ENCODE measurements at places on chromosomes 12 and 14. TPM values are rescaled to one million over a fixed set of nuclear protein-coding genes. Genes with fewer than 3 reads are reported as not detected.
A peak's percentile ranks its signal among the peaks of the same experiment; 100 is the strongest.

DNA sequence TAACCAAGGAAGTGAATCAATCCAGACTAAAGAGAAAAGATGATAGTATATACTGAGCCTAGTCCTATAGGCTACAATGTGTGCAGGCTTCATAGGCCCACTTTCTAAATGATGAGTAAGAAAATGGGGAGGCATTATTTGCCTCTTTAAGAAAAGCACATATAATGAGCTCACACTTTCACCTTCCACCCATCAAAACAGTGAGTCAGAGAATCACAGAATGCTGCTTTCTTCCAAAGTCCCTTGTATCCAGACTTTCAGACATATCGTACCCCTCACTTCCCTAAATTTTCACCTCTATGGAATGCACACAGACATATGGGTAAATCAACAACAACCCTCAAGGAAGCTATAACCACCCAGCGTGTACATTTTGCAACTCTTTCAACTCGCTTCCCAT is 286.4 kb upstream of the PRKD1 start:
- no peak for DNase-seq

DNA sequence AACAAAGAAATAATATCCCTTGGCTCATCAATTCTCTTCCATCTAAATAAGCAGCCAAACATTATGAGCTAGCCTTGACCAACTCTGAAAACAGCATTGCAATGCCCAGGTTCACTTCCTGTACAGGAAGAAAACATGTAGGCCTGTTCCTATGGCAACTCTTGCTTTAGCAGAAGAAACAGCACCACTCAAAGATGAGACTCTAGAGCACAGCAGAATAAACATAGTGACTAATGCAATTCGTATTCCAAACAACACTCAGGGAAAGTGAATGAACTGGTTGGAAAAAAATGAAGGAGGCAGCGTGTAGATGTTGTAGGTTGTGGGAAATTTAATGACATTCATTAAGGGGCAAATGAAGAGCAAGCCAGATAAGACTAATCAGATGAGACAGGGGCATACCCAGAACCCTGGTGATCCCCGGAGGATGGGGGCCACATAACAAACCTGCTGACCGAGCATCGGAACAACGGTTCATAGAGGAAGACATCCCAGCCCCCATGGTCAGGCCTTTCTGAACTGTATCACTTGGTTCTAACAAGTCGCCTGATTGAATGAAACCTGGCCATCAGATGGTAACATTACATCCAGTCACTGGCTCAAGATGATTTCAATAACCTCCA is 9.0 kb downstream of the ARHGDIB start:
- peak; percentile 67 for DNase-seq

- DNase-seq = no peak
Observed at GRCh38 chr14:33317675-33318074, 379.0 kb downstream of the NPAS3 start.

DNA sequence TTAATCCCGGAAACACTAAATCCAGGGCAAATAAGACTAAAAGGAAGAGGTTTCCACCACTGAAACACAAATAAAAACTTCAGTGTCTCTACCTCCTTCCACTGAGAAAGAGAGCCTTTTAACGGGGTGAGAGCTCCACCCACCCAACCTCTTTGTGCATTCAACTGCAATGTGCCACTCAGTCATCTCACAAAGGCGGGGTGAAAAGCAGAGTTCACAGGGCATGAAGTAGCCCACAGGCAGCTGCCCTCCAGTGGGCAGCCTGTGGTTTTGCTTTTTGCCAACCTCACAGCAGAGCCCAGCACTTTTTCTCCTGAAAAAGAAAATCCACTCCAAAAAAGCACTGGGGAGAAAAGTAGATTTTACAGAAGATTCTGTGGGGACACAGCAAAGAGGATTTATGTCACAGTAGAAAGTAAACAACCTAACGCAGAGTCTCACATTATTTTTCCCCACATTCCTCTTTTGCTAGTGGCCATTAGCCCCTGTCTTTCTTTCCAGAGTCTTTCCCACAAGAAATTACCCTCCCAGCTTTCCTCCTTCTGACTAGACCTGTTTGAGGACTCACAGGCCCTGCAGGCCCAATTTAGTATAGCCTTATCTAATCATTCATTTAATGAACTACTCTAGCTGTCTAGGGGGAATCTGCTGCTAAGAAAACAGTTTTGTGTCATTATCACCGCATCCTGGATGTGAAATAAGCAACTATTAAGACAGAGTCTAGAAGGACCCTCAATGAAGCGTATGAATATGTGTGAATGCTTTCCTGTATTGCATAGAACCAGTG is 753.8 kb upstream of the FOXG1 start:
- DNase-seq = no peak

CLEC6A gene
- not detected for total RNA-seq

SAMD15 gene
- 0.12 TPM for total RNA-seq

Data from activated CD8-positive, alpha-beta memory T cell treated with anti-CD3 and anti-CD28 coated beads, Interleukin-2, amount 10 ng/mL, durations not matched to agents 7 days and 5 days (primary cell).